Skeletal muscle cell (primary cell): ENCODE measurements at places on chromosomes 16 and 17.

GRCh38 chr16:25501530-25502255, 190.1 kb upstream of the HS3ST4 start:
- DNase-seq: no peak

DNA sequence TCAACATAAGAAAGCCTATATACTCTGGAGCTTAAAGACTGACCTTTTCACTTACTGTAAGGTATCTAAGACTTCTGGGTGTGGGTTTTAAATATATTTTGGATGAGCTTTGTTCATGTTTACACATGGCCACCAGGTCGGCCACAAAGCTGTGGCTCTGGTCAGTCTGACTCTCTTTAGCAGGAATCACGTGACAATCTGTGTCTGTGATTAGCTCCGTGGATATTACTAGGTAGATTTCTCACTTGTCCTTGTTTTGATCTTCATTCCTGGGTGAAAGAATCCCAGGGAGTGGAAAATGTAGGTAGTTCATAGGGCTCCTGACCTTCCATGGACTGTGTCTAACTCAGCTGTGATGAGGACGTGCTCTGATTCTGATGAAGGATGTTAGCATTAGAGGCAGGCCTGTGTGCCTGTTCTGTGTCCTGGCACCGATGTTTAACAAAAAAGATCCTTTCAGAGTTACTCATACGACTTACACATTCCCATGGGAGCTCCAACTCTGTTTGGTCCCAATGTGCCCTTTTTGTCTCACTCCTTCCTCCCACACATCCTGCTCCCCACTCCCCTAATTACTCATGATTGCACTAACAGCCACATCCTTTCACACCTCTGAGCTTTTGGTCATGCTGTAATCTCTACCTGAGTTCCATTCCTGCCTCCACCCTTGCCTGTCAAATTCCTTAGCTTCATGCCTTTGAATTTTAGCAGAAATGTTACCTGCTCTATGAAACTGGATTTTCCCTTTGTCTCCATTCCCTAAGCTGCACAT, 425.1 kb downstream of the MAF start:
- DNase-seq: no peak

GRCh38 chr17:65901394-65901793, 290.5 kb downstream of the CEP112 start:
- DNase-seq: no peak

- no peak for DNase-seq
Observed at GRCh38 chr17:43220511-43221125, 7.8 kb downstream of the CCDC200 start.

DNA sequence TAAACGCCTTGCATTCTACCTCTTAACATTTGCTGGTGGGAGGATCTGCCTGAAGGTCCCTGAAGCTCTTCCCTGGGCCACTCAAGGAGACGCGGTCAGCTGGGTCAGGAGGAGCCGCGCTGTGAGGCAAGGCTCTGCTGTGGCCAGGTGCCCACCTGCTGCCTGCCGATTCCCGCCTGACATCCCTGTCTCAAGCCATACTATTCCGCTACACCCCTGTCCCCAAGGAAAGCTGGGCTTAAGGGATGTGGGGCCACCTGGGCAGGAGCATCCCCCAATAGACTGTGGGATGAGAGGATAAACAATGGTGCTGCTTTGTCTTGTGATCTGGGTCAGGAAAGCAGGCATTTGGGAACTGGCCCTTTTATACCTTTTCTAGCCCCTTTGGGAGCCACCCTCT, 5.1 kb downstream of the TPPP3 start:
- DNase-seq: no peak

GRCh38 chr17:12310811-12311210, 290.1 kb downstream of the MAP2K4 start:
- no peak for DNase-seq

DNA sequence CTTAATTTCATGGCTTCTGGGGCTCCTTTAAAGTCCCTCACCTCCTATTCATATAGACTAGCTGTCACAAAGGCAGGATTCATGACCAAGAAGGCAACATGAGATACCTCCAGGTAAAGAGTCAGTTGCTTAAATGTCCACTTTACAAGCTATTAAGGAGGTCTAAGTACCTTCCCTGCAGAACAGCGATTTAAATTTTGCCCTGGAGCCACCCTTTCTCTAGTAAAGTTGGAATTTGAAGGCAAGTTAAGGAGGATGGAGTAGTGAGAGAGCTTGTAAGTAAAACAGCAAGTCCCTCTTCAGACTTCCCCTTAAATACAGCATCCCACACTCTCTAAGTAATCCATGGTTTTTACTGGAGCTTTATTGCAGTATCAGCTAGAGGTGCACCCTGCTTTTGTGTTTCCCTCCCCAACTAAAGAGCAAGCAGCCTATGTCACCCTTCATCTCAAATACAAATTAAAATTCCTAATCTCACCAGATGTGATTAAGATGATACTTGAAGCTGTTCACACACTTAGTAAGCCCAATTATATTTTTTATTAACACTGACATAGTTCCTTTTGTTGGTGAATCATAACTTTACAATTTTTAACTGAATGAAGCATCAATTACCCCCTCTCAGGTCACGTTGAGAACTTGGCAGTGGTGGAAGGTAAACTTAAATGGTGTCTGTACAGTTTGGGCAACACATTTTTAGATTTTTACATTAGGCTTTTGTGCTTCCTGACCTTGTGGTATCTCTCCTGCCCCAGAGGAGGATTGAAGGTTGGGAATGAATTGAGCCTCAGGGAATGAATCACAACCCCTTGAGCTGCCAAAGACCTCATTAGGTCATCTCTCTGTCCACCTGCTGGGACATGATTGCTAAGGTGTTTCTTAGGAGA, 108.9 kb downstream of the TANGO6 start:
- DNase-seq: no peak

- DNase-seq: no peak
Observed at GRCh38 chr16:13554005-13554404, 365.9 kb upstream of the ERCC4 start.

DNA sequence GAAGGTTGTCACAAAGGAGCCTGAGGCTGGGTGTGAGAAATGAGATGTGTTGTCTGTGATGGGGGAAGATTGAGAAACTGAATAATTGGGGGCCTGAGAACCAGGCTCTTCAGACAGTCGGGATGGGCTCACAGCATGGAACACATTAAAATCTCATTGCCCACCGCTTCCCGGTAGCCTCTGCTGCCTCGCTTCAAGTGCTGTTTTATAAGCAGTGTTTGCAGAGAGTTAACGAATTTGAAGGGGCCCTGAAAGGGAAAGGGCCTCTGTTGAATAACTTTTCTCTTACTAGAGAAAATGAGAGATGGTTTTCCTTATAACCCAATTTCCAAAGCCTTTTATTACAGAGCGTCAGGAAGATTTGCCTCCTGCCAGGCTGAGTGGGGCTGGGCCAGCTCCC, 258.8 kb upstream of the ASIC2 start:
- DNase-seq: no peak

GRCh38 chr17:71548540-71549190, 572.2 kb upstream of the SOX9 start:
- DNase-seq: no peak

DNA sequence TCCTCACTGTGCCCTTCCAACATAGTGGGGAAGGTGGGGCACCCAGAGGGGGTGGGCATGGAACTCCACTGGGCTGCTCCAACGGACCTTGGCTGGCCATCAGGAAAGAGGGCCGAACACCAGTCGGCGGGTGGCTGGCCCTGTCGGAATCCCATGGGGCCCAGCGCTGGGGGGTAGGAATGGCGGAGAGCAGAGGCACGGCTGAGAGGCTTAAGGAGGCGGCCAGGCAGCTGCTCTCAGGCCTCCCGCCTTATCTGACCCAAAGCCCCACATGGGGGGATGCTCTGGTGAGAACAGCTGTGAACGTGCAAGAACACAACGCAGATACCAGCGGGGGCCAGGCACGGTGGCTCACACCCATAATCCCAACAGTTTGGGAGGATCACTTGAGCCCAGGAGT, 4.4 kb upstream of the MYO1C start:
- no peak for DNase-seq

DNA sequence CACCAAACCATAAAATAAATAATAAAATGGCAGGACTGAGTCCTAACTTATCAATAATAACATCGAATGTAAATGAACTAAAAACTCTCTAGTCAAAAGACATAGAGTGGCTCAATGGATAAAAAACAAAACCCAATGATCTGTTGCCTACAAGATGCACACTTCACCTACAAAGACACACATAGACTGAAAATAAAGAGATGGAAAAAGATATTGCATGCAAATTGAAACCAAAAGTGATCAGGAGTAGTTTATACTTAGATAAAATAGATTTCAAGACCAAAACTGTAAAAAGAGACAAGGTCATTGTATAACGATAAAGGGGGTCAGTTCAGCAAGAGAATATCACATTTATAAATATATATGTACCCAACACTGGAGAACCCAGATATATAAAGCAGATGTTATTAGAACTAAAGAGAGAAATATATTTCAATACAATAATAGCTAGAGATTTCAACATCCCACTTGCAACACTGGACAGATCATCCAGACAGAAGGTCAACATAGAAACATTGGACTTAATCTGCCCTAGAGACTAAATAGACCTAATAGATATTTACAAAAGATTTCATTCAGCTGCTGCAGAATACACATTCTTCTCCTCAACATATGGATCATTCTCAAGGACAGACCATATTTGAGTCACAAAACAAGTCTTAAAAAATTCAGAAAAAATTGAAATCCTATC, 29.8 kb downstream of the SLC47A2 start:
- no peak for DNase-seq

DNA sequence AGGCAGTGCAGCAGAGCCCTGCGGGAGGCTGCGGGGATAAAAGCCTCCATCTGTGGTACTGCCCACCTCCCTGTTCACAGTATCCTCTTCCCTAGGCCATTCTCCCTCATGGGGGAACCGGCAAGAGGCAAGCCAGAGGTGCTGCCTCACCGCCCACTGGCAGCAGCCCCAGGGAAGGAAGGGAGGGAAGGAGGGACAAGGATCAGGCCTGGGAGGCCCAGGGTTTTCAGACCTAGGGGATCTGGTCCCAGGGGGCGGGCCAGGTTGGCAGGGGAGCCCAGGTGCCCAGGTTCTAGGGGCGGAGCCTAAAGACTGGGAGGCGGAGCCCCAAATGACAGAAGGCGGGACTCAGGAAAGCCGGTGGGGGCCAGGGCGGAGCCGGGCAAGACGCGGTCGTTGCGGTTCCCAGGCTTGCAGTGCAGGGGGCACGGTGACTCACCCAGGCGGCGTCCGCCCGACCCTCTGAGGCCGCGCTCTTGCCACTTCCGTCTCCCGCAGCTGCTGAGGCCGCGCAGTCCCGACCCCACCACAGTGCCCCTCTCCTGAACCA, 3.0 kb upstream of the MTMR4 start:
- no peak for DNase-seq

- no peak for DNase-seq
Observed at GRCh38 chr17:65892912-65893377, 299.0 kb downstream of the CEP112 start.

- no peak for DNase-seq
Observed at GRCh38 chr17:76688165-76688622, 22.6 kb downstream of the MXRA7 start.

GRCh38 chr16:84820305-84820684, 510 bp downstream of the CRISPLD2 start:
- DNase-seq: no peak

- DNase-seq: no peak
Observed at GRCh38 chr17:1630662-1631061, 2.0 kb upstream of the SLC43A2 start.

DNA sequence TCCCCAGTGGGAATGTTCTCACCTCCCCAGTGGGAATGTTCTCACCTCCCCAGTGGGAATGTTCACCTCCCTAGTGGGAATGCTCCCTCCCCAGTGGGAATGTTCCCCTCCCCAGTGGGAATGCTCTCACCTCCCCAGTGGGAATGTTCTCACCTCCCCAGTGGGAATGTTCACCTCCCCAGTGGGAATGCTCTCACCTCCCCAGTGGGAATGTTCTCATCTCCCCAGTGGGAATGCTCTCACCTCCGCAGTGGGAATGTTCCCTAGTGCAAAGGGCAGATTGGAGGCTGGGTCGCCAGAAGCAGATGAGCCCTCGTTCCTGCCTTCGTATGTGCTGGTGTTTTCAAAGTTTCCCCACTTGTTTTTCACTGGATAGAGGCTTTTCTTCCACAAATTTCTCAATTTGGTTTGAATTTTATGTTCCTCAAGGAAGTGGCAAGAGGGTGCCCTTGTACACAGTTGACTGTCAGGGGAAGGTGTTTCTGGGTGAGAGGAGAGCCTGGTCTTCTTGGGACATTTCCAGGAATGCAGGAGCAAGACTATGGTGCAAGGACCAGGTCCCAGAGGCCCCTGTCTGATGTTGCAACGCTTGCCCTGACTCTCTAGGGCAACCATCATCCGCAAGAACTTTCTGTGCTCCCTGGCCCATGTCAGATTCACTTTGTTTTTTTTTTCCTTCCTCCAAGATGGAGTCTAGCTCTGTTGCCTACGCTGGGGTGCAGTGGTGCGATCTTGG, 34.0 kb downstream of the TRARG1 start:
- no peak for DNase-seq

GRCh38 chr16:15856901-15857698, at the start of gene MYH11:
Gene MYH11 (minus strand): TSS chr16:15857028. CDS start chr16:15838252, 18,776 bp downstream.
- DNase-seq: no peak

- no peak for DNase-seq
Observed at GRCh38 chr16:24820522-24820921, 25.2 kb upstream of the SLC5A11 start.

GRCh38 chr17:1783834-1784611, 22.2 kb downstream of the SERPINF1 start:
- DNase-seq: peak; percentile 78

- DNase-seq: no peak
Observed at GRCh38 chr16:10964891-10965326, 20.5 kb downstream of the CLEC16A start.

DNA sequence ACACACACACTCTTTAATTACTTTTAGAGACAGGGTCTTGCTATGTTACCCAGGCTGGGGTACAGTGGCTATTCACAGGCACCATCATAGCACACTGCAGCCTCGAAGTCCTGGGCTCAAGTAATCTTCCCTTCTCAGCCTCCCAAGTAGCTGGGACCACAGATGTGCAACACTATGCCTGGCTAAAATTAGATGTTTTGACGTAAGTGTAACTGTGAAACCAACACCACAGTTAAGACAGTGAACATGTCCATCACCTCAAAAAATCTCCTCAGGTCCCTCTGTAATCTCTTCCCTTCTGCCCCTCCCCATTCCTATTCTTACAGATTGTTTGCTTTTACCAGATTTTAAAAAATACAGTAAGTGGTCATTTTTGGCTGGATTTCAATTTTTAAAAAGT, 66.7 kb downstream of the RPGRIP1L start:
- DNase-seq: no peak

DNA sequence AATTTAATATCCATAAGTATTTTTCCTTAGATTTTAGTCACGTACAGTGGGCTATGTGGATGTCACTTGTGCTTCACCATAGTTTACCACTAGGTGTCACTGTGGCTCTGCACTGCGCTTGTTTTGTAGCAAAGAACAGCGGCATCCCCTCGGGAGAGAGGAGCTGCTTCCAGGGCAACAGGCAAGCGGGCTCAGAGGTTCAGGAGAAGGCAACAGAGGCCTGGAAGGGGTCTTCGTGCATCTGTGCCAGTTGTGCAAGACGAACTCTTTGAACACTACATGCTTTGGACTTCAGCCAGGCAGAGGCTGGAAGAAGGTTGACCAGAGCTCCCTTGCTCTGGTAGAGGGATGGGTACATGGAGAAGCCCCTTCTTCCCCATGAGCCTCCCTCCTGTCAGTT, 20.6 kb downstream of the CYB561 start:
- peak; percentile 62 for DNase-seq
